ENCODE measurements at places on chromosomes 4 and X.
A peak's percentile ranks its signal among the peaks of the same experiment; 100 is the strongest.

DNA sequence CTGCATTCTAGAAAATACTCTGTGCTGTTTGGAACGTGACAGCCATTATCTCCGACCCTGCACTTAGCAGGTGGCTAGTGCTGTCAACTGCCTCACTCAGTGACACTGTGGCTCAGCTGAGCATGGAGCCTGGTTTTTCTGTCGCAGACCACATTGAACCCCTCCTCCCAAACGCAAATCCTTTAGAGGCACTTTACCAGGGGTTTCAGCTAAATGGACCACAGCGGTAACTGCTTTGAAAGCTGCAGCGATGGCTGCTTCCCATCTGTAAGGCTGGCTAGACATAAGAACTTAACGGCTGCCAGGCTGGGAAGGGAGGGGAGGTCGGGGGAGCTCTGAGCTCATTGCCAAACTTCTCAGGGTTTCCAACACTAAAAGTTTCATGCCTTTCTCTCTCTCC lies 8.1 kb downstream of the SLC34A2 start:
- no peak for DNase-seq

DNA sequence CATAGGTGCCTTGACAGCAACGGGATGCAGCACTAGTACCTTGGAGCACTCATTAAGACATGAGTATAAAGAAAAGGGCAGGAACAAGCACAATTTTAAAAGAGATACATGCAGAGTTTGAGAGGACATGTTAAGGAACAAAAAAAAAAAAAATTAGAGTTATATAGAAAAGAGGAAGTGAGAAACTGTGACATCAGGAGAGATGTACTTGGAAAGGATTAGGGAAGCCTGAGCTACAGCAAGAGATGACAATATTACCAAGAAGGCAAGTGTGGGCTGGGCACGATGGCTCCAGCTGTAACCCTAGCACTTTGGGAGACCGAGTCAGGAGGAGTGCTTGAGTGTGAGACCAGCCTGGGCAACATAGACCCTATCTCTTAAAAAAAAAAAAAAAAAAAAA lies 37.4 kb downstream of the GPR143 start:
- DNase-seq, result no peak

DNA sequence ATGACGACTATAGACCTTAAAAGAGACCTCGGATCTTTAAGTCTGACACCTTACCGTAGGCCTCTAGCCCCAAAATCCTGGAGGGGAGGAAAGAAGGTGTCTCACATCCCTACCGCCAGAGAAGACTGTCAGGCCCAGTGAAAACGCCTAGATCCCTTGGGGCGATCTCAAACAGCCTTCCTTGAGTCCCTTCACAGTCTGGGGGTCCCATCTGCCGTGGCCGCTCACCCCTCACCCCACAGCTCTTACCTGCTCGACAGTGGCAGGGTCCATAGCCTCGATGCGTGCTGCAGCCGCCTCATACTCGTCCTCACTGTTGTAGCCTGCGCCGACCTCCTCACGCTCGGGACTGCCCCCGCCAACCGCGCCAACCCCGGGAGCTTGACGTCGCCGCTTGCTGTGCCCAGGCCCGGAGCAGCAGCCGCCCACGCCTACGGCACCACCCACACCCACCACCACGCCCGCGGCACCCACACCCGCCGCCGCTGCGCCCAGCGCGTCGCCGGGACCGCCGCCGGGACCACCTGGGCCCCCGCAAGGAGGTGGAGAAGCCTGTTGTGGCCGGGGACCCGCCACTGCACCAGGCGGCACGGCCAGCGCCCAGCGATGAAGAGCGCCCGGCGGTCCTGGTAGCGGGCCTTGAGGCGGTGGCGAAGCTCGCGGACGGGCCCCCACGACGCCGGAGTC lies 536 bp downstream of the OTUD5 start:
- DNase-seq, result no peak

DNA sequence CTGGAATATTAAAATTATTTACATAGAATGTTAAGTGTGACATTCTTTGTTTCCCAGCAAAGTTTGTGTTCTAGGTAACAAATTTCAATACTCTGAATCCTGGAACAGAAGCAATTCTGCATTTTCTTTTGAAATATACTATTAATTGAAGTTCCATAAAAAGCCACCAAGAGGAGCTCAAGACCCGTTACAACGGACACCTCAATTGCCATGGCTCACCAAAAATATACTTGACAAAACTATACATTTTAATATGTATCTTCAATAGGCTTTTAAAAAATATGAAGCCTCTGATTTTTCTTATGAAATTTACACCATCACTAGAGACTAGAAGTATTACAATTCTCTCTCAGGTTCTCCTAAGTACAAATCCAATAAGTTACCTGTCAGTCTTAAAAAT lies 111.4 kb downstream of the NYX start:
- no peak for DNase-seq

- DNase-seq, result no peak
These were observed 2.2 kb downstream of the TXLNG start for GRCh38 chrX:16788477-16788876.

DNA sequence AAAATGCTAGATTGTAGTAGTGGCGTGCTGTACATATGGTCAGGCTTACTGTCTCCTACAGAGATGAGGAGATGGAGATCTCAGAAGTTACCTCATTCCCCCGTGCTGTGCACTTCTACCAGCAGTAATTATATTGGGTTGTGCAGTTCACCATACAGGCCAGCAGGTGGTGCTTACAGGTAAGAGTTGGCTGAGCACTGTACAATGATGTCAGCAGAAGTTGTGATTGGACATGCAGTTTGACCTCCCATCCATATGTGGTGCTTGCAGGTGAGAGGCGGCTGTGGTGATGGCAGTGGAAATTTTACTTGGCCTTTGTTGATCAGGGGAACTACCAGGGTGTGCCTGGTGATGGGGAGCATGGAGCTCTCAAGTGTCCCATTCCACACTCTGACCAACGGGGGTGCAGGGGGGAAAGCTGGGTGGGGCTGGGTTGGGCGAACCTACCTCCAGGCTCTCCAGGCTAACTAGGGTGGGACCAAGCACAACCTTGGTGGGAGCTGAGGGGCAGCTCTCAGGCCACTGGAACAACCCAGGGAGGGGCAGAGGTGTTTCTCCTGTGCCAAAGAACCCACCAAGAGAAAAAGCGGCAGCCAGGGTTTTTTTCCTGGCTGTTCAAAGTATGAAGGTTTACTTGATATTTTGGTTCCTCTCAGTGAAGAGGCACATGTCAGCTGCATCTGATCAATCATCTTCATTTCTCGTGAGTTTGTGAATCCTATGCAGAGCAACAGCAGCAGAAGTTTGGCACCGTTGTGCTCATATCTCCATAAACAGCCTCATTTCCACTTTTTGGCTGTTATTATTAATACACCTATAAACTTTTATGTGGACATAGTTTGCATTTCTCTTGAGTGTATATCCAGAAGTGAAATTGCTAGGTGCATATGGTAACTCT lies 73.8 kb upstream of the FREM3 start:
- DNase-seq, result peak; percentile 30

DNA sequence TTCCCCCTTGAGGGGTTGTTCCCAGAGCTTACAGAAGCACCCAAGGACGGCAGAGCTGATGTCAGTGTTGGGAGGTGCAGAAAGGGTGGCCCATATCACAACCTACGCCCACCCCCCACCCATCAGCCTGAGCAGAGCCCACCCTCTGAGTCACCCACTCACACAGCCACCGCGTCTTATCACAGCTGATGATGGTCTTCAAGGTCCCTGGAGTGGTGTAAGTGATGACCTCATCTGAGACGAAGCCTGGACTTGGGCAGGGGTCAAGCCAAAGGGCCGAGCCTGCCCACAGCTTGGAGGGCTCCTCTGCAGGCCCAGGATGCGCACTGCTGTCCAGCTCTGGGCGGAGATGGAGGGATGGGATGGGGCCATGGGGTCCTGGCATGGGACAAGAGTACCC lies 3.0 kb upstream of the HTRA3 start:
- DNase-seq, result no peak

DNA sequence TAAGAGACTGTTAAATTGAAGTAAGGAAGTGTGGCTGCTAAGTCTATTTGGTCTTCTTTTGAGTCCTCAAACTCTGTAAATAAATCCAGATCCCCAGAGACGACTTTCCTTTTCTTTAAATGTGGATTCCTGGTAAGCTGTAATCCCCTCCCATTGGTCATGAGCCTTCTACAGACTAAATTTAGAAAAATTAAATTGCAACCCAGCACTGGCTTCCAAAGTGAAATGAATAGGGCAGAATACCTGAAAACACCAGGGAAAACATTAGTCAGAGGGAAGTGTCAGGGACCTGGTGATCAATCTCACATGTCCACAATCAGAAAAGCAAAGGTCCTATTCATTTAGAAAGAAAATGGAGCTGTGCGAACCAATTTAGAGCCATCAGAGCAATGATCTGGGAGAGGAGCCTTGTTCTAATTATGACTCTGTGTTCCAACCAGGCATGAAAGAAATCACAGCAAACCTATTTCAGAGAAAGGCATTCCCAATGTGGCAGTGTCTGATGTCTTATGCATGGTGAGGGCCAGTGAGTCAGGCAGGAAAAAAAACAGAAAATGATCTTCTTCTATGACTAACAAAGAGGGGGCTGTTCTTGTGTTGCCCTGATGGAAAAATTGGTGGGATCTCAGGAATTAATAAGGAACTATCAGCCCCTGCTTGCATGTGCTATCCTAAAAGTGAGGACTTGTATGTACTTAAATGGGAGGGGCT lies 19.8 kb upstream of the CCDC149 start:
- no peak for DNase-seq

- no peak for DNase-seq
These were observed 16.1 kb downstream of the NIPAL1 start for GRCh38 chr4:48032721-48033120.

- DNase-seq, result no peak
These were observed 351.9 kb downstream of the FAT4 start for GRCh38 chr4:125666635-125667034.

DNA sequence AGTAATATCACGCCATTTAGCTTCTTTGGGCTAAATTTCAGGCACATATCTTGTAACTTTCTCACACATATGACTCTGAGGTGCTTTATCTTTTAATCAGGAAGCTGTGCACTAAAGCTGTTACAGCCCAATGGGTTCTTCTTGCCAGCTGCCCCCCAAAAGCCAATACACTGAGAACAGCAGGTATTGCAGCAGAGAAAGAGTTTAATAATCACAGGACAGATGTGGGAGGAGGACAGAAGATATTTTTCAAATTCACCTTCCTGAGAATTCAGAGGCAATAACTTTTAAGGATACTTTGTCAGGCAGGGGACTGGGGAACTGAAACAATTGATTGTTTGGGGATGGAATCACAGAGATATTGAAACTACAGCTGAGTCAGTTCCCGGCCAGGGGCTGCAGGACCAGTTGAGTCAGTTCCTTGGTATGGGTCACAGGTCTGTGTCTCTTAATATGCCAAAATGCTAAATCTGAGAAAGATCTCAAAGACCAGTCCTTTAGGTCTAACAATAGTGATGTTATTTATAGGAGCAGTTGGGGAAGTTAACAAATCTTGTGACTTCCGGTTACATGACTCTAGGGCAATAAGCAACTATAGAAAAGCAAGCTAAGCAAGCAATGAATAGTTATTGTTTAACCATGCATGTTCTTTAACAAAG lies 28.1 kb downstream of the DDIT4L start:
- DNase-seq, result no peak

GRCh38 chr4:8552581-8553205 lies 27.5 kb upstream of the GPR78 start:
- no peak for DNase-seq

GRCh38 chr4:10584042-10584441 lies 100.5 kb downstream of the CLNK start:
- DNase-seq, result no peak

DNA sequence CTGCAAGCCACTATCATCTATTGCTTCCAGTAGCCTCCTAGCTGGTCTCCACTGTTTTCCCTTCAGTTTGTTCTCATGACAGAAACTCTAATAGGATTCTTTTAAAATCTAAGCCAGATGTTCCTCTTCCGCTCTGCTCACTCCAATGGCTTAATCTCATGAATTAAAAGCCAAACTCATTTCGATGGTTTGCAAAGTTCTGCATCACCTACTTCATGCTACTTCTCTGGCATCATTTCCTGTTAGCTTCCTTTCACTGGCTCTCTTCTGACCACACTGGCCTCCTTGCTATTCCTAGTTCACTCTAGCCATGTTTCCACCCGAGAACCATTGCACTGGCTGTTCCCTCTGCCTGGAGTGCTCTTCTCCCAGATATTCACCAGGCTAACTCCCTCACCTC lies 102.0 kb upstream of the LSM6 start:
- no peak for DNase-seq

DNA sequence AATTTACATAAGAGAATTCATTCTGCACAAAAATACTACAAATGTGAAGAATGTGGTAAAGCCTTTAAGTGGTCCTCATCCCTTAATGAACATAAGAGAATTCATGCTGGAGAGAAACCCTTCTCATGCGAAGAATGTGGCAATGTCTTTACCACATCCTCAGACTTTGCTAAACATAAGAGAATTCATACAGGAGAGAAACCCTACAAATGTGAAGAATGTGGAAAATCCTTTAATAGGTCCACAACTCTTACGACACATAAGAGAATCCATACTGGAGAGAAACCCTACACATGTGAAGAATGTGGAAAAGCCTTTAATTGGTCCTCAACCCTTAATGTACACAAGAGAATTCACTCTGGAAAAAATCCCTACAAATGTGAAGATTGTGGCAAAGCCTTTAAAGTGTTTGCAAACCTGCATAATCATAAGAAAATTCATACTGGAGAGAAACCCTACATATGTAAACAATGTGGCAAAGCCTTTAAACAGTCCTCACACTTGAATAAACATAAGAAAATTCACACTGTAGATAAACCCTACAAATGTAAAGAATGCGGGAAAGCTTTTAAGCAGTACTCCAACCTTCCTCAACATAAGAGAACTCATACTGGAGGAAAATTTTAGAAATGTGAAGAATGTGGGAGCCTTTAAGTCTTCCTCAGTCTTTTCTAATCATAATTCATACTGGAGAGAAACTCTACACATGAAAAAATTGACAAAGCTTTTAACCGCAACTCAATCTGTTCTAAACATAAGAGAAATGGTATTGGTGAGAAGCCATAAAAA lies 37.4 kb downstream of the ZNF718 start:
- DNase-seq, result no peak

GRCh38 chrX:56564921-56565840 lies 1.8 kb downstream of the UBQLN2 start:
- peak; percentile 6 for DNase-seq

GRCh38 chr4:147479786-147480185 lies 1.1 kb upstream of the EDNRA start:
- DNase-seq, result no peak
